Stimulated activated CD4-positive, alpha-beta T cell treated with anti-CD3 and anti-CD28 coated beads, Interleukin-1b, Interleukin-23, amount 100 ng/mL, for 1 hour (primary cell): ENCODE measurements at places on chromosomes 5 and 9.

GRCh38 chr9:131234799-131235479 is 41.4 kb downstream of the FAM78A start:
- DNase-seq = no peak

DNA sequence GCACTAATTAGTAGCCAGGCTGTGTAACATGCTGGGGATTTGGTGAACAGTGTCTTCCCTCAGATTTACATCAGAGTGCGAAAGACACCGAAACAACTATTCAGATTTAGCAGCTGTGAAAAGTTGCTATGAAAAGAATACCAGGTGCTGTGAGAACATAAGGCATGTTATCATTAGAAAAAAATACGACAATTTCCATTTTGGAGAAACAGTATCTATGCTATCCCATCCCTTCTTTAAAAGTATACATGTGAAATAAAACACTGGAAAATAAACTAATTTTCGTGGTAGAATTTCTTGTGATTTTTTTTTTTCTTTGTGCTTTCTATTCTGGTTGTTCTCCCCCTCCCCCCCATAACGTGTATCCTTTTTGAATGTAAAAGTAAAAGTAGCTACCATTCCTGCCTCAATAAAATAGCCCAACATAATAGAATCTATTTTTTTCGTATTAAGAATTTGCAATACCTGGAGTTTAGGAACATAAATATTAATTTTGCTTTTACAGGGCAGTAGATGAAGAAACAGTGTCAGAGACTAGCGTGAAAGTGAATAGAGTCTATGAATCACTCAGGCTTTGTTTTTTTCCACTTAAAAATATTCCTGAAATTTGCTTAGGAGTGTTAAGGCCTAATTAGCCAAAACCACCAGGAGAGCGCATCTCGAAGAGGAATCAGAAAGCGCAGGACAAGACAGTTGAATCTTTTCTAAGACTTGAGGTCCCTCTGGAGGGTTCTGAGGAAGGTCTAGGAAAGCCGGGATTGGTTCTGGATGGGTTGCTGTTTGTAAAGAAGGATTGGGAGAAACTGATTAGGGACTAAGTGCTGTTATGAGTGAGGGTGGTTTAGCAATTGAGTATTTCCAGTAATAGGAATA is 813 bp upstream of the SLU7 start:
- no peak for DNase-seq

- no peak for DNase-seq
Measured at GRCh38 chr9:14993901-14994554, 83.8 kb upstream of the FREM1 start.

GRCh38 chr9:21015129-21015815 is 16.2 kb downstream of the HACD4 start:
- no peak for DNase-seq

DNA sequence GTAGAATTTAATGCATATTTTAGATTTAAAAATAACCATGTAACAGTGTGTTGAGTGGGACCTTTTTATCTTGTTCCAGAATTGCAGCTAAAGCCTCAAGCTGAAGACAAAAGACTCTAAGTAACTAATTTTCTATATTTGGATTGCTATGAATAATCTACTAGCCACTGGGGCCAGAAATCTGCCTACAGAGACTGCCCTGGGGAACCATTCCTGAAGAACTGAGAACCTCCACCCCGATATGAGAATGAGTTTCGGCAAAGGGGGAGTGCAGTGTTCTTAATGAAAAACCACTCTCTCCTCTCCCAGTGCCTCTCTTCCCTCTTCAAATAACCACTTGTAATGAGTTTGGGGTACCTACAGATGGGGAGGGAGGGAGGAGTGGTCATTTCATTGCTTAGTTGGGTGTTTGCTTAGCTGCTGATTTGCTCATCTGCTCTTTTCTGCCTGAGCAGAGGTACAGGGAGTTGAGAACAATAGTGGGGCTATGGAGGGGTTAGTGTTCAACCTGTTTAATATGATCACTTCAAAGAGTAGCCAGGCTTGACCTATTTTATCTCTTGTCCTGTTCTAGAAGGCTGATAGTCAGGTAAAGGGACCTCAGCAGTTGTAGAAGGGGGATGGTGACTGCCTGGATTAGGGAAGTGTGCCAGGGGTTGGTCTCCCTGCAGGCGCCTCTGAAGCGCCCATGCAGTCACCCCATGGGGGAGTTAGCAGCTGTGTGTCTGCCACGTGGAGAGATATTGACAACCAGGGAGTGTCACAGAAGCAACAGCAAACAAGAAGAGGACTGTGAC is 47.7 kb downstream of the ATG10 start:
- DNase-seq = no peak

GRCh38 chr5:35815089-35815936 is 41.4 kb upstream of the IL7R start:
- no peak for DNase-seq

GRCh38 chr5:169548315-169548714 is 35.3 kb upstream of the SPDL1 start:
- DNase-seq = no peak

- no peak for DNase-seq
Measured at GRCh38 chr9:121483049-121483448, 16.6 kb downstream of the GGTA1 start.

DNA sequence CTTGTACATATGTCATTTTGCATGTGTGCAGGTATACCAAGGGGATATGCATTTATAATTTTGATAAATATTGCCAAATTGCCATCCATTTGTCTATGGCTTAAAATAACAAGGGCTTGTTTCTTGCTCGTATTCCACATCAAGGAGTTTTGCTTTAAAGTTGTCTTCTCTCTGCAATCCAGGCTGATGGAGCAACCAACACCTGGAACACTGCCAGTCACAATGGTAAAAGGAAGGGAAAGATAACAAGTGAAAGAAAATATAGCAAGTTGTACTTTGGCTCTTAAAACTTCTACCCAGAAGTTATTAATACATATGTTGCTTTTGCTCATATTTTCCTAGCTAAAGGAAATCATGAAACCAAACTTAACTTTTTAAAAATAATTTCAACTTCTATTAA is 156.9 kb downstream of the UNC13B start:
- DNase-seq = no peak

GRCh38 chr5:83510260-83510659 is 38.7 kb downstream of the VCAN start:
- no peak for DNase-seq

DNA sequence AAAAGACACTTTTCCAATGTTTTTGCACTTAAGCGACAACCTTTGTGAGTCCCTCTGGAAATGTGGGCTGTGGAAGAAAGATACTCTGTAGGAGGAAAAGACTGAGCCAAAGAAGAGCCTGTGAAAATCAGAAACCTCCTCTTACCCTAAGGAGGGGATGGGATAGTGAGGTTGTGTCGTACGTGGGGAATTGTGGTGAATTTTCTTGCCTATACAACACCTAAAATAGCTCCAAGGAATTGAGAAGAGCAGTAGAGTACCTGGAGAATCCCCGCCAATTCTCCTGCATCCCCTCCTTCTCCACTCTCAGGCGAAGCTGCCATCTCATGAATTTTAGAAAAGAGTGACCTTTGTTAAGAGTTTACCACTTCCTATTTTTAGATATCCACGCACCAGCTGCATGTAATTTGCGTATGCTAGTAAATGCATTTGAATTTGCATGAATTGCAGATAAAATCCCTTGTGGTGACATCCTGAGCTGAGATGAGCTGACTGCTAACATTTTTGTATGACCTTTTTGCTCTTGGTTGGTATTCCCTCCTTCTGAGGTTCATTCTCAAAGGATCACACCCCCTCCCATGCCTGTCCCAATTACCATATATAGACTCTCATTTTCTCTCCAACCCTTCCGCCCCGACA is 147.2 kb downstream of the PCSK5 start:
- no peak for DNase-seq

DNA sequence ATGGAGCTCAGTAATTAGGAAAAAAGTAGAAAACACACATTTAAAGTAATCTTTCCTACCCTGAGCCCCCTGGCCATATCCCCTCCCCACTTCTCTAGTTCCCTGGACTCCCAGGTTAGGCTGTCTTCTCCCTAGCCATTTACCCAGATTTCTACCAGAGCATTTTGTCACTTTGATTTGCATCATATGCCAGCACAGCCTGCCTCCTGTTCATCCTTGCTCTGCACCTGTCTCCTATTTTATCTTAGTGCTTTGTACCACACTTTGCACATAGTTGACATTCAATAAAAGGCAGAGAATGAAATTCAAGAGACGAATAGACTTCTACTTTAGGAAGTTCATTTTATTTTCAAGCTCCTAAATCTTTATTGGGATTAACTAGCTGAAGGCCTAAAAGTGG is 344.5 kb downstream of the EBF1 start:
- no peak for DNase-seq

DNA sequence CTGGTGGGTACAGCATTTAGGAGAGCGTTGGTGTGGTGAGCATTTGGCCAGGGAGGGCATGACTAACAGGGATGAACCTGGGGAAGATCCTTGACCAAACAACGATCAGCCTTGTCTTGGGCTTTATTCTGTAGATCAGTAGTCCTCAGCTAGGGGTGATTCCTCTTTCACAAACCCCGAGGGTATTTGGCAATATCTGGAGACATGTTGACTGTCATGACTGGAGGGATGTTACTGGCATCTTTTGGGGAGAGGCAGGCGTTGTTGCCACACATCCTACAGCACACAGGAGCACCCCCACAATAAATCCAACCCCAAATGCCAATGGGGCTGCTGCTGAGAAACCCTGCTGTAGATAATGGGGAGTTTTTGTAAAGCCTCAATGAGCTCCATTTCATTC is 43.9 kb downstream of the OSTF1 start:
- DNase-seq = no peak

GRCh38 chr5:52727576-52727975 is 60.1 kb upstream of the ITGA1 start:
- DNase-seq = no peak

DNA sequence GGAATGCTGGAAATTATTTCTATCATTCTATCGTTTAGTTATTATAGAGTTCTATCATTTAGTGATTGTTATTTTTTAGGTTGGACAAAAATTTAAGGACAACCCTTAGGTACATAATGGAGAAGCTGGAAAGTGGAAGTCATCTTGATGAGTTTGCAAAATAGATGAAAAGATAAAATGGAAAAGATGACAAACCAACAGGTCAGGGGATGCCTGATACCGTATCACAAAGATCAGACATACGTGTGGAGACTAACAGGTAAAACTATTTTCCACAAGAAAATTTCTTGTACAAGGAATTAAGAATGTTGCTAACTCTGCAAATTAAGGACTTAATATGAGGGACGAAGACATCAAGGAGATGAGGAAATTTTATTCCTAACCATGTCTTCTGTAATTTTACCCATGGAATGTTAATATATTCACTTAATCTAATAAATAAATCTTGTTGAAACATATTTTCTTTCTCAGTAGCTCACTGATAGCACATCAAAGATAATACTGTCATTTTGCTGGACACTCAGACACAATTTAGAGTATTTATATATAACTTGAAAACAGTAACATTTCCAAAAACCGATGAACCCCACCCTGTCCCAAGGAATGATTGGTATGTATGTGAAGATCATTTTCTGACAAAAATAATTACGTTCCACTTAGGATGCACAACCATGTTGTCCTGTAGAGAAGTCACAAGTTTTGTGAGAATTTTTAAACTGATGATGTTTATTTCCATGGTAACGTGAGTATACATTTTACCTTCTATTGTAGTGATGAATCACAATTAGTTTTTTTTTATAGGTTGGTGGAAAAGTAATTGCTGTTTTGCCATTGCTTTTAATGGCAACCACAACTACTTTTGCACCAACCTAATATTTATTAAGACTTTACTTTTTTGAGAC is 2.6 kb downstream of the LURAP1L start:
- DNase-seq = no peak

DNA sequence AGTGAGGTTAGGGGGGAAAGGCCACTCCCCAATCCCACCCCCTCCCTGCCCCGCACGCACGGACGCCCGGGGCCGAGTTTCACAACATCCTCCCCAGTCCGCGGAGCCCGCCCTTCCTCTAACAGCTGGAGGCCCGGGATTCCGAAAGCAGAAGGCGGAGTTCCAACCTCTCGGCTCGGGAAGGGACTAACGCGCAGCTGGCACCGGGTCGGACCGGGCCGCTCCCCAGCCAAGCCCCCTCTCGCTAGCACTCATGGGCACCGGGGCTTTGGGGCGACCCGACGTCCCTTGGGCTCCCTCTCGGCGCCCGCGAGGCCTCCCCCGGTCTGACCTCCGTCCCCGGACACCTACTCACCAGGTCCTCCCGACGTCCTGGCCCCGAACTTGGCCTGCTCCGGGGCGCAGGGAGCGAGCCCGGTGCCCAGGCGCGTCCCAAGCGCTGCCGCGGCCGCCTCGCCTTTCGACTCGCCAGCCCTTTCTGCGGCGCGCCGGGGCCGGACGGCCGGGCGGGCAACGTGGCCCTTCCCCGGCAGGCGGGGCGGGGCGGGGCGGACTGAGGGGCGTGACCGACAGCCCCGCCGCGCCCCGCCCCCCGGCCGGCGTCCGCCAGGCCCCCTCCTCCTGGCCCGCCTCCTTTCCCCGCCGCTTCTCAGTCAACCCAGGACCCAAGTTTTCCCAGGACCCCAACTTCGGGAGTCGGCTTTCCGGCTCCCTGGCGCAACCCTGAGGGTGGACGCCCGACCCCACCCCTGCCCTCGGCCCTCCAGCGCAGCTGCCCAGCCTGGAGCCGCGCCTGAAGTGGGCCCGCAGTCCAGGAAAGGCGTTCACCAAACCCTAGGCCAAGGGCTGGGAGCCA is at the start of gene MGAT1:
MGAT1 (minus strand) TSS at position 482 of the 856 bp plus-strand sequence. CDS start 9,835 bp downstream, outside the sequence.
- peak; percentile 47 for DNase-seq

GRCh38 chr9:112315331-112316257 is 17.8 kb downstream of the PTBP3 start:
- no peak for DNase-seq

GRCh38 chr5:23820765-23821471 is 313.5 kb downstream of the PRDM9 start:
- no peak for DNase-seq

DNA sequence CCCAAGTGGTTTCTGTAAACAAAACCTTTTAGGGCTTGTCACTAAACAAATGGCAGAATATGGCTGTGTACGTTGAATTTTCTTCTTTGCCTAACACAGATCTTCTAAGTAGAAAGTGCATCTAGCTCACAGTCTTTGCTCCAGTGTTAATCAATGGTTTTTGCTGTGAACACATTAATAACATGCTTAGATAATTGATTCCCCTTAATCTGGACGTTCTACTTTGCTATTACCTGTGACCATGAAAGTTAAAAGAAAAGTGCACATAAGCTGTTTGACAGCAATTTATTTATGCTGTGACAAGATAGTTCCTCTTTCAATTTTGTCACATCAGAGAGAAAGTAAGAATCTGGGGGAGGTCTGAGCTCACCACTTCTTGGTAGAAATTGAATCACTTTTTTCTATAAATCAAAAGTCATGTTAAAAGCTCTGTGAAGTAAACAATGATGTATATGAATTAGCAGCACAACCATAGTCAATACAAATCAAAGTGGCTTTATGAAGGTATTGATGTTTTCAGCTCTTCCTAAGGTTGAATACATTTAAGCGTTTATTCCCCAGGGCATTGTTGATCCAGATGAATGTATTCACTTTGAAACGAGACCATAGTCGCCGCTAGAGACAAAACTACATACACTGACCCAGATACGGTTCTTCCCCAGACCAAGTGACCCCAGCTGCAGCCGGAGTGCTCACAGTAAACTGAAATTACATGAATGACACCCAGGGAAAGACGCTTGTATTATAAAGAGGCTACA is 174.6 kb upstream of the ZNF608 start:
- no peak for DNase-seq

GRCh38 chr9:26263478-26263877 is 585.2 kb upstream of the TUSC1 start:
- no peak for DNase-seq

- DNase-seq = no peak
Measured at GRCh38 chr5:10594591-10595210, 30.8 kb downstream of the ANKRD33B start.
